ENCODE measurements at places on chromosomes 12 and 14.

DNA sequence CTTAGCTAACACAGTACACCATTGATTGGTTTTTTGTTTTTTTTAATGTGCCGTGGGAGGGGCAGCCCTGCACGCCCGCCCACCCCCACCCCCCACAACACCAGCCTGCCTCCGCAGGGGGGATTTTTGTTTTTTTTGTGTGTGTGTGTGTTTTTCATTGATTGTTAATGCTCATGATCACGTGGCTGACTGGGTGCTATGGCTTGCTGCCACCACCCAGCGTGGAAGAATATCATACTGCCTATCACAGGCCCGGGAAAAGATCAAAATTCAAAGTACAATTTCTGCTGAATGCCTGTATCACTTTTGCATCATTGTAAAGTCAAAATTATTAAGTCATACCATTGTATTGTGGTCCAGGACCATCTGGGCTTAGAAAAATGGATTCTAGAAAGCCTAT lies 8.3 kb downstream of the RESF1 start:
- DNase-seq = no peak

GRCh38 chr14:86543521-86543920 lies 1013.6 kb downstream of the FLRT2 start:
- no peak for DNase-seq

DNA sequence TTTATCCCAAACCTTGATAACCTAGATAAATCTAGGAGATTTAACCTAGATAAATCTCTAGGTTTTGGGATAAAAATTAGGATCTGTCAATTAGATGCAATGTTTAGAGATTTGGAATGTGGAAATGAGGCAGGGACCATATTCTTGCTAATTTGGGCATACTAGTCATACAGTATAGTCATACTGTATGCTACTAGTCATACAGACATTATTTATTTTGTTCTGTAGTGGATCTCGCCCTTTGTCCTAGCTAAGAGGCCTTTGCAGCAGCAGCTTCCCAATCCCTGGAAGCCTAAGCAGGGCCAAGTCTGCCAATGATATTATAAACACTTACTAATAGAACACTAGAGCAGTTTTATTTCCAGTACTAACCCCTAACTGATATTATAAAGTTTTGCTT lies 136.4 kb downstream of the CEP128 start:
- DNase-seq = no peak

DNA sequence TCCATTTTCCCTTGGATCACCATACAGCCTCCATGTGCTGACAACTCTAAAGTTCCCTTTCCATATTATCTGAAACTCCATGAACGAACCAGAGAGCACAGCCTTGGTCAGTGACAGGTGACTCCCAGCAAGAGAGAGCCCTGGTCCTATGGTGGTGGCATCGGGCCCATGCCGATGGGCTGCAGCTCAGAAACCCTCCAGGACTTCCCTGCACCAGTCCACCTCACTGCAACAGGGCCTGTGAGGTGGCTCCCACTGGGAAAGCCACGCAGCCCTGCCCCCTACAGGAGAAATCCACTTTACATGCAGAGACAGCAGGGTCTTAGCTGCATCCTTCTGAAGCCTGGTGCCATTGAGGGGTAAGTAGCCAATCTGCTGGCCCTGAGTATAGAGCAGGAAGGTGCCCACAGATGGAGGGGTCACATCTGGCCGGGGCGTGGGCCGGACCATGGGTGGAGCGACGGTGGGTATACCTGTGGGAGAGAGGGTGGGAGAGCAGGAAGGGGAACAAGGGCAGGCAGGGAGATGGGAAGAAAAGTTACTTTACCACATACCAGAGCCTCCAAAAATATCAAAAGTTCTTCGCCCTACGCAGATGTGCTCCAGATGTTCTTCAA lies 24.7 kb downstream of the RTRAF start:
- no peak for DNase-seq

- DNase-seq = no peak
Observed at GRCh38 chr12:20368651-20369304, 441 bp downstream of the PDE3A start.

DNA sequence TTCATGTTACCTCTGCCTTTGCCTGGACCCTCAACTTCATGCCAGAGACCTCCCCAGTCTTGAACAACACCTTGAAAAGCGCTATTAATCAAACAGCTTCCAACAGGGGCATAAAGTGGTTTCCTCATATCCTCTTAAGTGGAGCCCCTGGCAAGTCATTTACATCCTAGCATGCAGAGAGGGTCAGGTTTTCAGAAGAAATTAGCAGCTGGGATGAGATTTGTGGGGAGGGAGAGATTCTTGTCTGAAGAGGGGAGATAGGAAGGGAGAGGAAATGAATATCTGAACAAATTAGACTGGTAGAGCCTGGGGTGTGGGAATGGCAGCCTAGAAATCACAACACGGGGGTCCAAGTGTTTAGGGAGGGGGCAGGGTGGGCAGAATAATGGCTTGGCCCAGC lies 45.6 kb downstream of the CALM1 start:
- no peak for DNase-seq

- DNase-seq = no peak
Observed at GRCh38 chr14:64501411-64502171, 2.0 kb downstream of the ZBTB25 start.

GRCh38 chr12:128791395-128792322 lies 32.1 kb downstream of the SLC15A4 start:
- DNase-seq = no peak
